ENCODE measurements at places on chromosomes 11 and 22. TPM values are rescaled to one million over a fixed set of nuclear protein-coding genes. Genes with fewer than 3 reads are reported as not detected.

DNA sequence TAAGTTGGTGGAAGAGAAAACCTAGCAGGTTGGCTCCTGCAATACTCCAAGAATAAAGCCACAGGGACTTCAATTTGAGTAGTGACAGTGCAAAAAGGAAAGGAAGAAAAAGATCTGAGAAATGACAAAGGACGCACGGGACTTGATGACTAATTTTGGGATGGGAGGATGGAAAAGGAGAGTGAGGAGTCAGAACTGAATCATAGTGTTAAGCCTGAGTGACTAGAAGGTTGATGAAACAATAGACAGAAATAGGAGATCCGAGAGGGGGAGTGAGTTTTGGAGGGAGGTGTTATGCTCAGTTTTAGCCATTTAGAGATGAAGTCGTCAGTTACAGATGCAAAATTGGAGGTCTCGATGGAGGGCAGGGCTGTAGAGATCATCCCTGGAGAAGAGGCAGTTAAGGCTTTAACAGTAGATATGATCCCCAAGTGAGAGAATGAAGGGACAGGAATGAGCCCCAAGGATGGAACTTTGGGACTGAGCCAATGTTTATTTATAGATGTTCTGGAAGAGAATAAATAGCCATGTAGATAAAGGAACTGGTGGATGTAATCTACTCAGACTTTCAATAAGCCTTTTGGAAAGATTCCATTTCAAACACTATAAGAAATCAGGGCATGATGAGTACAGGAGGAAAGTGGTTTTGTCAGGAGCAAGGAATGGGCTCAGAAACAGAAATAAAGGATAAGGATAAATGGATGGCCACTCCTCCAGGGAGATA, 108.9 kb upstream of the NCAM1 start:
- DNase-seq: peak; percentile 98

Gene ZDHHC13
- total RNA-seq: 14.6 TPM

Gene PC
- 14.9 TPM for total RNA-seq

GRCh38 chr11:46336563-46337180, 10.6 kb upstream of the DGKZ start:
- DNase-seq: no peak

DNA sequence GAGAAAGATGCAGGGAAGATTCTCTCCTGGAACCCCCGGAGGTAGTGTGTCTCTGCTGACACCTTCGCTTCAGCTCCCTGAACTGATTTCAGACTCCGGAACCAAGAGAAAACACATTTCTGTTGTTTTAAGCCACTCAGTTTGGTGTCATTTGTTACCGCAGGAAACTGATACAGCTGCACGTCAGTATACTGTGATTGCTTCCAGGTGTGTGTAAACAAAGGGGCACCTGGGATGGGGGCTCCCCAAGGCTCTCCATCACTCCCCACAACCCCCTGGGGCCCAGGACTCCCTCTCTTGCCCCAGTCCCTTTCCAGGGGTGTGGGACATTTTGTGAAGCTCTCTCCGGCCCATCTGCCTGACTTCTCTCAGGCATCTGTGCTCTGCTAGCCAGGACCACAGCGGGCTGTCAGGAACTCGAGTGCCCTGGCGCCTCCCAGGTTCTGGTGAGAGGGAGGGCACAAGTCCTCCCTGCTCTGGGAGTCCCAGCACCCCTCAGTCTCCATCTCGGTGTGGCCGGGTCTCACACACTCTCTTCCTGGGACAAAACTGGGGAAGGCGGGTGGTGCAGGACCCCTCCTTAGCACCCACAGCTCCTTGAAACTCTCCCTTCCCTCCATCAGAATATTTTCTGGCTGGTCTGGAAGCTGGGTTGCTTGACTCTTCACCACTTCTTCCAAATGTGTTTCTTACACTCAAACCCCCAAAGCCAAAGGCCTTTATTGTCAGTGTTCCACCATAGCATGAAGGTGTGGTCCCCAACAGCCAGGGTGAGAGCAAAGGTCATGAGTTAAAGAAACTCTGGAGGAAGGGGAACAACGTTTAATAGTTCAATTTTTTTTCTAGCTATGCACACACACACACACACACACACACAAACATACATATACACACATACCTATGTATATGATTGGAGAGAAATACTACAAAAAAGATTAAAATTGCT, 35.0 kb upstream of the TSKU start:
- no peak for DNase-seq

- peak; percentile 28 for DNase-seq
Observed at GRCh38 chr22:30890686-30891442, 77.7 kb downstream of the MORC2 start.

GRCh38 chr11:117538263-117539135, 210.8 kb downstream of the CEP164 start:
- DNase-seq: no peak

DNA sequence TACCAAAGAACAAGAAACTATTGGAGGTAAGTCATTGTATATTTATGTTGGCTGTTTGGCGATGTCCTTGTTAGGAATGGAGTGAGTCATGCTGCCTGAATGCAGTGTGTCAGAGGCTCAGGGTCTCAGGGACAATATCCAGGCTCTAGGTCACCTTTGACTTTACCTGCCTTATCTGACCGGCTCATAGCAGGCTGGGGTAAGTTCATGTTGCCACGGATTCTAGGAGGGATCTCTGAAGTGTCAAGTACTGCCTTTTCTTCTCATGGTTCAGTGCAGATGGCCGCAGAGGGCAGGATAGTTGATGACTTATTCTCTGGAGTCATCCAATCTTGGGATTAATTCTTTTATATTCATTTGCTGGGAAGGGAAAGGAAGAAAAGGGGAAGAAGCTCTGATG, 53.2 kb downstream of the SPON1 start:
- peak; percentile 69 for DNase-seq

- DNase-seq: no peak
Observed at GRCh38 chr11:120031612-120032600, 106.0 kb downstream of the TRIM29 start.

- no peak for DNase-seq
Observed at GRCh38 chr11:27058456-27058855, 17.8 kb downstream of the BBOX1 start.

Gene ART1
- total RNA-seq: not detected

- DNase-seq: no peak
Observed at GRCh38 chr11:6539748-6540268, 42.7 kb downstream of the DNHD1 start.

Gene SH3BP1
- total RNA-seq: 14.2 TPM

Gene NXPE1
- total RNA-seq: not detected

DNA sequence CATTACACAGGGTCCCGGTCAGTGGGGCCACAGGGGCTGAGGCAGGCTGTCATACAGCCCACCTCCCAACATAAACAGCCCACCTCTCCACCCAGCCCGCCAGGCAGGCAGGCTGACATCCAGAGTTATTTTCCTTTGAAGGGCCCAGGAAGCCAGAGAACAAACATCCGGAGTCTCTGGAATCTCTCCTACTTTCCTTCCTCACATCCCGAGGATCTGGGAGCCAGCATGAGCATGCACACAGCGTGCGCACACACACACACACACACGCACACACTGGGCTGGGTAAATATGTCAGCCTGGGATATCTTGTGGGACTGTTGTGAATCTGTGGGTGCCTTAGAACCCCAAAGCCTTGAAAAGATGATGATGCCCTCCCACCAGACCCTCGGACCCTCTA, 55.4 kb downstream of the PDE2A start:
- no peak for DNase-seq

GRCh38 chr11:94449437-94449836, 44.2 kb downstream of the MRE11 start:
- peak; percentile 78 for DNase-seq

DNA sequence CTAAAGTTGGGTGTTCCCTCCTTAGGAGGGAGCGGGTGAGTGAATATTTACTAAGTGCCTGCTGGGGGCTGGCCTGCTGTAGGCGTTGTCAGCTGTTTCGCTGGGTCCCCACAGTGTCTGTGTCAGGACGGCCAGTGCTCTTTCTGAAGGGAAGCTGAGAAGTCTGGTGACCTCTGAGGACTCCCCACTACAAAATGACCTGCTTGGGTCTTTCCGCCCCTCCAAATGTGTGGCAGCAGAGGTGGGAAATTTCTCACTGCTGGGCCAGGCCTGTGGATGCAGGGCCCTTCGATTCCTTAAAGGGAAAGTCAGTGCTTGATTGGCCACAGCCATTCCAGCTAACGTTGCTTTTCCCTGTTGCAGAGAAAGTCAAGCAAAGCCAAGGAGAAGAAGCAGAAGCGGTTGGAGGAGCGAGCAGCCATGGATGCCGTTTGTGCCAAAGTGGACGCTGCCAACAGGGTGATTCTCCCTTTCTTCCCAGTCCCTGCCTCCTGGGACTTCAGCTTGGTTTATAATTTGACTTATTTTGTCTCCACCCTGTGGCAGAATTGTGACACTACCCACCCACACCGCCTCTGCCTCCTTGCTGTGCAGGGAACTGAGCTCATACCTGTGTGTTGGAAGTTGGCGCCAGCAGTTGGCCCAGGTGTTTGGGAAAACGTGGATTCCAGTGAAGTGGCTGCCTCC, 6.8 kb downstream of the NAA40 start:
- peak; percentile 68 for DNase-seq

DNA sequence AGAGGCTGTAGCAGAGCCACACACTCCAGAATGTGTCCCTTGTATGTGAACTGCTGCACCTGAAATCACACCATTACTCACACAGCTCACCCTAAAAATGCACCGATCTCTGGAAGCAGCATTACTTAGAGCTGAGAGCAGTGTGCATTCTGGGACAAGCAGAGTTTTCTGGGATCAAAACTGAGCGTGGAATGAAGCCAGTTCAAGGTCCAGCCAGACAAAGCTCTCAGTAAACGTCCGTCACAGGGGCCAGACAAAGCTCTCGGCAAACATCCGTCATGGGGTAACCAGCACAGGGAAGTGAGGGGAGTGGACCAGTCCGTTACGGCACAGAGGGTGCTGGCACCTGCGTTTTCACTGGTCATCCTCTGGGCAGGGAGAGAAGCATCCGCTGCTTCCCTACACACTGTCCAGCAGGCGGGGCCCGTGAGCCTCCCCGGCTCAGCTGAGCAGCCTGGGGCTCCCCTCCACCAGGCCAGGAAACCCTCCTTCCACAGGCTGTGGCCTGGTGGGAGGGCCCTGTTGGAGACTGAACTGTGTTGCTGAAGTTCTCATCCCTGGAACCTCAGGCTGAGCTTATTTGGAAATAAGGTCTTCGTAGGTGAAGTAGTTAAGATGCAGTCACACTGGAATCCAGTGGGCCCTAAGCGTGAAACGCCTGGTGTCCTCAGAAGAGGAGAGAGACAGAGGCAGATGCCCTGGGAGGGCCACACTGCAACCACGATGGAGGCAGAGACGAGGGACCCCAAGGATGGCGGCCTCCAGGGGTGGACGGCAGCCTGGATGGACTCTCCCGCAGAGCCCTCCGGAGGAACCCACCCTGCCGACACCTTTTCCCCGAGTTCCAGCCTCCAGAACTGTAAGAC, 883.9 kb downstream of the BRD1 start:
- peak; percentile 26 for DNase-seq

Gene CDC42EP2
- 35.3 TPM for total RNA-seq

GRCh38 chr11:15196704-15197103, 82.0 kb downstream of the INSC start:
- no peak for DNase-seq

Gene OR4D5
- total RNA-seq: not detected

DNA sequence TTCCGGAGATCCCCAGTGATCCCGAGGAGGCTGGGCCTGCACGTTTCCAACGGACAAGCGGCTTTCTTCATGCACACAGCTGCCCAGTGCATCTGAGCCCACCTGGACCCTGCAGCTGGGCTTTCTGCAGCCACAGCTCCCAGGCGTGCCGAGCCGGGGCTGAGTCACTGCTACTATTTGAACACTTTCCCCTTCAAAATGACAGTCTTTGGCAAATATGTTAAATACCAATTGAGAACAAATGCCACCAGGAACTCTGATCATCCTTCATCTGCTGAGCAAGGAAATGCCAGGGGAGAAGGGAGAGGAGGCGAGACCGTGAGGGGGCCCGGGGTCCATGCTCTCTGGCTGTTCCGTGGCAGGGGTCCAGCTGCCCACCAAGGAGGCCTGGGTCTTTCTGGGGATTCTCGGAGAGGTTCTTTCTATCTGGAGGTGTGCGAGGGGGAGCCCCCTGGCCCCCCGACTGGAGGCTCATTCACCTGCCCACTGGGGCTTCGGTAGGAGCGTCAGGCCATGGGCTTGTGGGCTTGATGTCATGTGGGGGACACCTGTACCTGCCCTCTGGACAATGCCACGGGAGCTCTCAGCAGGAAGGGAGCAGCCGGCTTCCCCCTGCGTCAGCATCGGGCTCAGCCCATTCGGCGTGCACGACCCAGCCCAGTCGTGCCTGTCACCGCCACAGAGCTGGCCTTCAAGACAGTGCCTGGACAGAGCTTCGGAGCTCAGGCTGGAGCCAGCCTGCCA, 159.6 kb downstream of the CTTN start:
- no peak for DNase-seq

- no peak for DNase-seq
Observed at GRCh38 chr22:50546326-50547262, 895 bp downstream of the KLHDC7B start.

- no peak for DNase-seq
Observed at GRCh38 chr22:25637032-25637431, 72.6 kb downstream of the GRK3 start.

Gene ARFIP2
- total RNA-seq: 123 TPM

DNA sequence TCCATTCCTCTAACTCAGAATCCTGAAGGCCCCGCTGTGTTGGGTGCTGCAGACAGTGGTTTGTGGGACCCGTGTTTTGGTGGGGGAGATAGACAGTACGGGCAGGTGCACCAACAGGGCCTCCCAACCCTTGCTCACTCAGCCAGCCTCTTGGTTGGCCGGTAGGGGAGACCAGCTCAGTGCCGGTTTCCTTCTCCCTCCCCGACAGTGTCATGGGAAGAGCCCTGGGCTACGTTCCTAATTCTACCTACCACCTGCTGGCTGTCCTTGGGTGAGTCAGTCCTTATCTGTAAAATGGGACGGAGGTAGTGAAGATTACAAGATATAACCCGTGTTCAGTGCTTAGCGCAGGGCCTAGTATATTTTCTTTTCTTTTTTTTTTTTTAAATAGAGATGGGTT, 5.9 kb downstream of the TMEM134 start:
- DNase-seq: no peak

- DNase-seq: no peak
Observed at GRCh38 chr22:26642465-26643417, 14.6 kb upstream of the MIAT start.

DNA sequence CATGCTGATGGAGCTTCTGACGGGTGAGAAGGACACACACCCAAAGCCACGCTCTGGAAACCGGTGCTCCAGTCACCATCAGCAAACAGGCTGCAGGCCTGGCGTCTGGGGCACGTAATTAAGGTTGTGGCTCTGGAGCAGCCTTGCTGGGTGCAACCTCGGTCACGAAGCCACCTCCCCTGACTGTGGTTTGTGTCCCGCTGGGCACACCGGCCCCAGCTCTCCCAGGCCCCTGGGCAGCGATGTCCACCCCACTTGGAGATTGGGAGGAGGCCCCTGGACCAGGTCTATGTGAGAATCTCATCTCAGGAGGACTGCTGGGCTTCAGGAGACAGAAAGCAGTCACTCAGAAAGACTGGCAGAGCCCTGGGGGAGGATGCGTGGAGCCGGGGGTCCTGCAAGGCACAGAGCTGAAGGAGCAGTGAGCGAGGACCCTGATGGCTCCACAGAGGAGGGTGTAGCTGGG, 631.6 kb downstream of the BRD1 start:
- no peak for DNase-seq

Data from HT1080 (cell line).